EL (cell line): ENCODE measurements at places on chromosomes 5 and 9.
A peak's percentile ranks its signal among the peaks of the same experiment; 100 is the strongest.

DNA sequence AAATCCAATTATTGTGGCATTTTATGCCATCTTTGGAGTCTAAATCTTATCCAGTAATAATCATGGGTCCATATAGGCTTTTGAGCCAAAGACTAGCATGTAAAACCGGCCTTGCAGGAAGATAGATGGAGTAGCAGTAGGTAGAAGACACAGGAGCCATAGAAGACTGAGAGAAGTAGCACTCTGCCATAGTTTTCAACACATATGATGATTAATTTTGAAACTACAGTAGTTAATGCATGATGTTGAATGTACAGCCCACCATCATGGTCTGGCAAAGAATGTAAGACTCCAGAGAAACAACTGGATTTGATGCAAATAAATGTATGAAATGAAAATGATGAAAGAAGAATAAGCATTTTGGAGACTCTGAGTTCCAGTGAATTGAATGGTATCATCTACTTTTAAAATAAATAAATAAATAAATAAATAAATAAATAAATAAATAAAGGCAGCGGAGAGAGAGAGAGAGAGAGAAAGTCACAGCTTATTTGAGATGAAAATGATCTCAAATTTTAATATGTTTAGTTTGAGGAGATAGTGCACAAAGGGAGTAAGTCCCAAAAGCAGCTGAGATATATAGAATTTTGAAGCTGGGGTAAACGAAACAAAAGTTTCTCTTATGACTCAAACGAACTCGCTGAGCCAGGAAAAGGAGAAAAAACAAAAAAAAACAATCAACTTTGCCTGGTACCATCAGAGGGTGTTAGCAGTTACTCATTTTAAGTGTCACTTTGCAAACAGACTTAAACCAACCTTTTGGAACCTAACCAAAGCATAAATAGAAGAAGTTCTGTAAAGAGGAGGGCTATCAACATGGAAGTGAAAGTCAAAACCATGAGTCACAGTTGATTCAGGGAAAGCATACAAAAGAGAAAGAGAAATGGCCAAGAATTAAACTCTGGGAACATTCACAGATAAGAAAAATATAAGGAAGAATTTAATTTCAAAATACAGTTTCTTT, 388.7 kb downstream of the CETN3 start:
- DNase-seq: peak; percentile 38

GRCh38 chr9:133558191-133559126, 24.0 kb downstream of the ADAMTSL2 start:
- peak; percentile 90 for DNase-seq

DNA sequence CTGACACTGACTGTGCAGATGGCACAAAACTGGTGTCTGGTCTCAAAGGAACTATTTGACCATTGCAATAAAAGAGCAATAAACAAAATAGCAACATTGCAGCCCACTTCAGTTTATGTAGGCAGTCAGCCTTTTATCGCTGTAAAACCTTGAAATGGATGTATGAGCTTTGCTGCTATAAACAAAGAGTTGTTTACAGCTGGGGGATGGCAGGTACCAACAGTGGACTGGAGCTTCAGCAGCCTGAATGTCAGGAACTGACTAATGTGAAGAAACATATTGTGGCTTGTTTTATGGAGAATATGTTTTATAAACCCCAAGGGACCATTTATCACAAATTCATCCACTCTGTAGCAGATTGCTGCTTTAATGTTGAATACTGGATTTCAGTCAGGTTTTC, 78.0 kb downstream of the PTPRD start:
- DNase-seq: no peak

- peak; percentile 71 for DNase-seq
These were observed 57.0 kb downstream of the COL15A1 start for GRCh38 chr9:99000476-99001395.

- DNase-seq: no peak
These were observed 38.6 kb downstream of the CRB2 start for GRCh38 chr9:123394291-123395235.

DNA sequence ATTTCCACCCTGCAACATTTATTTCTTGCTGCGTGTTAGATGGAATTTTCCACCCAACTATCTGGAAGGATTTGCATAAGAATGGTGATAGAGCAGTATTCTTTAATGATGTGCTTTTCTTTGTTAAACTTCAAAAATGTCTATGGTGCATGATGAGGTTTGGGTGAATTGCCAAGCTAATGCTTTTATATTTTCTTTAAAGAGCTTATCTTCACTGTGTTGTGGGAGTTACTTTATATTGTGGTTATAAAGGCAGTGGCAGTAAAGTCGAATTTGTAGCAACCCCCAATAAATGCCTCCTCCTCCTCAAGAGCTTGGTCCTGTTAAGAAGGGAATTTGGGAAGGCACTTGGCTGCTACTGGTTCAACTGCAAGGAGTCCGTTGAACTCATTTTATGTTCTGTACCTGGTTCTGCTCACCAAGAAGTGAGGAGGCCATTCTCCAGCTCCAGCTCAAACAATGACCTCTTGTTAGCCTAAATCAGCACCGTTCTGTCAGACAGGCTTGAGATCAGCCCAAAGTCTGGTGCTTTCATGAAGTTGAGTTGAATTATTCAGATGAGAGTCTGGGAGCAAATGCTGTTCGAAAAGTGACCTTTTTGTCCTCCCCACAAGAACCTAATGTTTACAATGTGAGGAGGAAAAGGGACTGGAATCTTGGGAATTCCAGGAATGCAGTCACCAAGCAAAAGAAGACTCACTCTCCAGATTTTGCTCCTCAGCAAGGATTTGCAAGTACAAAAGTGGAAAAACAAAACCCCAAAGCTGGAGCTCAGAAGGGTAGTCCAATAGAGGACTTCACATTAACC, 217.0 kb downstream of the TMEM38B start:
- peak; percentile 74 for DNase-seq

DNA sequence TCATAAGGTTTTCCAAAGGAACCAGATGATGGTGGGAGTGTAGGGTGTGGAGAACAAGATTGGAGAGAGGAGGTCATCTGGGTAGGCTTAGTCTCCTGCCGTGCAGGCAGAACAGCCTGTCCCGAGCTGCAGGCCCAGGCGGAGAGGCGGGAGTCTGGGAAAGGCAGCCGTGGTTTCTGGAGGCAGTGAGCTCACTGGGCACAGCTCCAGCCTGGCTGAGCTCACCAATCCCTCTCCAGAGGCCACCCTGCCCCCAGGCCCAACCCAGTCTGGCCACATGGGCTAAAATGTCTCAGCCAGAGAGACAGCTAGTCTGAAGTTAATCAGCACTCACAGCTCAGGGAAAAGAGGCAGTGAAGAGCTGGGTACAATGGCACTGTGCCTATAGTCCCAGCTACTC, 12.3 kb downstream of the P4HA2 start:
- DNase-seq: peak; percentile 98

DNA sequence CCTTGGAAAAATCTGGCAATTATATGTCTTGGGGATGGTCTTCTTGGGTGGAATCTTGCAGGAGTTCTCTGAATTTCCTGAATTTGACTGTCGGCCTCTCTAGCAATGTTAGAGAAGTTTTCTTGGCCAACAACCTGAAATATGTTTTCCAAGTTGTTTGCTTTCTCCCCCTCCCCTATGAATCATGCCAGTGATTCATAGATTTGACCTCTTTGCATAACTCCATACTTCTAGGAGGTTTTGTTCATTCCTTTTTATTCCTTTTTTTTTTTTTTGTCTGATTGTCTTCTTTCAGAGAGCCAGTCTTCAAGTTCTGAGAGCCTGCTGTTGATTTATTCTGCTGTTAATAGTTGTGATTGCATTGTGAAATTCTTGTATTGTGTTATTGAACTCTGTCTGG, 56.7 kb upstream of the SLC44A1 start:
- peak; percentile 77 for DNase-seq

DNA sequence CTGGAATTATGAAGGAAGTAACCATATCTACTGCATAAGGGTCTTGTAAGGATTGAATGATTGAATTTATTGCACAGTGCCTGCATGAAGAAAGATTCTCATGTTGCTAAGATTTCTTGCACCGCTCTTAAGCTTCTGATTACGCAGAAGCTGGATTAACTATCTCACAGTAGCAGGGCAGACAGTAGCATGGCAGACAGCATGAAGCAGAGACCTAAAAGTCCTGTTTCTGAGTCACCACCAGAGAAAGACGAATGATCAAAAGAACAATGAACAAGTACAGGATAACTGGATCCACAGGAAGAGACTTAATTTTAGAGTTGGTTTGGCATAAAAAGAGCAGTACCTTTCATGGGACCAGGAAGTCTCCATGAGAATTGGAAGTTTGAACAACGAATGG, 142.4 kb downstream of the MAPKAP1 start:
- no peak for DNase-seq
